ENCODE measurements at places on chromosomes 5 and 9.

GRCh38 chr9:110579034-110579861 is at the start of gene SVEP1:
TSS of gene SVEP1 (minus strand) at chr9:110579741. CDS start at chr9:110579543, 198 bp downstream.
- DNase-seq: peak; percentile 65

- no peak for DNase-seq
Observed at GRCh38 chr5:148991566-148991965, 71.3 kb downstream of the SH3TC2 start.

DNA sequence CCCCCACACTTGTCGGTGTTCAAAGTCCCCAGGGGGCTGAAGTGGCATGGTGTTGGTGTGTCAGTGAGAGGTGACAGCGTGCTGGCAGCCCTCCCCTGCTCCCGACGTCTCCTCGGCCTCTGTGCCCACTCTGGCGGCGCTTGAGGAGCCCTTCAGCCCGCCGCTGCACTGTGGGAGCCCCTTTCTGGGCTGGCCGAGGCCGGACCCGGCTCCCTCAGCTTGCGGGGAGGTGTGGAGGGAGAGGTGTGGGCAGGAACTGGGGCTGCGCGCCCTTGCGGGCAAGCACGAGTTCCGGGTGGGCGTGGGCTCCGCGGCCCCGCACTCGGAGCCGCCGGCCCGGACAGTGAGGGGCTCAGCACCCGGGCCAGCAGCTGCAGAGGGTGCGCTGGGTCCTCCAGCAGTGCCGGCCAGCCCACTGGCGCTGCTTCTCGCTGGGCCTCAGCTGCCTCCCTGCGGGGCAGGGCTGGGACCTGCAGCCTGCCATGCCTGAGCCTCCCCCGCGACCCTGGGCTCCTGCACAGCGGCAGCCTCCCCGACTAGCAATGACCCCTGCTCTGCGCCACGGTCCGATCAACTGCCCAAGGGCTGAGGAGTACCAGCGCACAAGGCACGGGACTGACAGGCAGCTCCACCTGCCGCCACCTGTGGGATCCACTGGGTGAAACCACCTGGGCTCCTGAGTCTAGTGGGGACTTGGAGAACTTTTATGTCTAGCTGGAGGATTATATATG is 224.1 kb upstream of the RIOK2 start:
- no peak for DNase-seq

DNA sequence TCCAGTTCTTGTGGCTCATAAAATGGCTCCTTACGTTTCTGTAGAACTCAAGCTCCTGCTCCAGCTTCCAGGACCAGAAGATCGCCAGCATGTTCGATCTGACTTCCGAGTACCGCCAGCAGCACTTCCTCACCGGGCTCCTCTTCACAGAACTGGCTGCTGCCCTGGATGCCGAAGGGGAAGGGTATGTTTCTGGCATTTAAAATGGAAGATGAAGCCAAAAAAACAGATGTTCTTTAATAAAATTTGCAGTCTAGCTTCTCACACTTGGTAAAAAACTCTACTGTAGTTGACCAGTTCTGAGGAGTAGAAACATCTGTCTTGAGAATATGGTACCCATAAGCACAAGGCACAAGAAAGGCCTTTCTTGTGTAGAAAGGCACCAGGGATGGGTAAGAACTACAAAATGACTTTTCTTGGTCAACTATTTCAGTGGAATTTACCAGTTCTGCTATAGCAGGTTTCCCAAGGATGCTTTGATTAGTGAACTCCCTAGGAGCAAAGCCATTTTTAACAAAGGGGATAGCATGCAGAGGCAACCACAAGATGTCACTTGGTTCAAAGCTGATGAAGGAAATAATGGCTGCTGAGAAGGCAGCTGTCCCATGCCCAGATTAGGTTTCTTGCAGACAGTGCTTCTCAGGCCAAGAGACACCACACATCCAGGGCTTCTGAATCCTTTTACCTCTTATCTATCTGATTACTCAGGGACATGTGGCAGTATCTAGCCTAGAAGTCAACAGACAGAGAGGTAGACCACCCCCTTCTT is 192.4 kb downstream of the DOCK8 start:
- no peak for DNase-seq

- DNase-seq: no peak
Observed at GRCh38 chr5:143010351-143010750, 240.2 kb downstream of the ARHGAP26 start.

All from head of caudate nucleus (tissue), 42 donors.